ENCODE measurements at places on chromosomes 7 and 10.

DNA sequence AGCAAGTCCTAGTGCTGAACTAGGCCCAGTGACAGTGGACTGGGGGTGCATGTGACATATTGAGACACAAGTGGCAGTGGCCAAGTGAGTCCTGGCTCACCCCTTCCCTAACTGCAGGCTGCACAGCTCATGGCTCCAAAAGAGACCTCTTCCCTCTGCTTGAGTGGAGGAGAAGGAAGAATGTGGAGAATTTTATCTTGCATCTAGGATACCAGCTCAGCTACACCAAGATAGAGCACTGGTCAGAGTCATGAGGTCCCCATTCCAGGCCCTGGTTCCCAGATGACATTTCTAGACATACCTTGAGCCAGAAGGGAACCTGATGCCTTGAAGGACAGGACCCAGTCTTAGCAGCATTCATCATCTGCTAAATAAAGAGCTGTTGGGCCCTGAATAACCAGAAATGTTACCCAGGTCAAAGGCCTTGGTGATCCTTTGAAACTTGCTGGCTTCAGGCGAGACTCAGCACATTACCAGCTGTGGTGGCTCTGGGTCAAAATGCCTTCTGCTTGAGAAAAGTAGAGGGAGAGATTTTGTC is 114.5 kb downstream of the CDC14C start:
- no peak for DNase-seq

- no peak for DNase-seq
These were observed 23.2 kb upstream of the SDK1 start for GRCh38 chr7:3277604-3278572.

GRCh38 chr7:45176886-45177731 is 19.5 kb downstream of the RAMP3 start:
- no peak for DNase-seq

DNA sequence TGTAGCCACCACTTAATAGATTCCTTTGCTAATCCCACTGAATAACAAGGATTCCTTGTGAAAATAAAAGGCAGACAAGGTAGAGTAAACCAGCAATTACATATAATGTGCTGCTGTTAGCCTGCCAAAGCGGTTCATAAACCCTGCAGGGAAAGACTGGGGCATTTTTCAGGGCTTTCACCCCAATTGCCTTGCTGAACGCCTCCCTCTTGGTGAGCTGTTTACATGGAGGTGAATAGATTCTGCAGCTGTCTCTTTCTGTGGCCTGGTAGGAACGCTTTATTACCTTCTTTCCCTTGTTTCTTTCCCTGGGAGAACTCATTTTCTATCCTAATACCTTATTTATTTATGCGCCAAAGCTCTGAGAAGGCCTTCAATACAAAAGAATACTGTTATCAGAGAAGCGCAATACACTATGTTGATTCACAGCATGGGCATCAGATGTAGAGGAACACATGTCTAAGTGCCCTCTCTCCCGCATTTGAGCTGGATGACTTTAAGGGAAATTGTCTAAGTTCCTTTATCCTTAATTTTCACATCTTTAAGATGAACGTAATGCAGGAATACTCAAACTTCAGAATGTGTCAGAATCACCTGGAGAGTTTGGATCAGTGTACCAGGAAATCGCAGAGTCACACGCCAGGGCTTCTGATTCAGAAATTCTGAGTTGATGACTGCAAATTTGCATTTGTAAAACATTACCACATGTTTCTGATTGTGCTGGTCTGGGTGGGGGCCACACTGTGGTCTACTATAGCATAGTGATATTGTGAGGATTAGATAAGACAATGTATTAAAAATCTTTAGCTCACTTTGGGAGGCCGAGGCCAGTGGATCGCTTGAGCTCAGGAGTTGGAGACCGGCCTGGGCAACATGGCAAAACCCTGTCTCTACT is 1203.8 kb downstream of the SORCS3 start:
- no peak for DNase-seq

DNA sequence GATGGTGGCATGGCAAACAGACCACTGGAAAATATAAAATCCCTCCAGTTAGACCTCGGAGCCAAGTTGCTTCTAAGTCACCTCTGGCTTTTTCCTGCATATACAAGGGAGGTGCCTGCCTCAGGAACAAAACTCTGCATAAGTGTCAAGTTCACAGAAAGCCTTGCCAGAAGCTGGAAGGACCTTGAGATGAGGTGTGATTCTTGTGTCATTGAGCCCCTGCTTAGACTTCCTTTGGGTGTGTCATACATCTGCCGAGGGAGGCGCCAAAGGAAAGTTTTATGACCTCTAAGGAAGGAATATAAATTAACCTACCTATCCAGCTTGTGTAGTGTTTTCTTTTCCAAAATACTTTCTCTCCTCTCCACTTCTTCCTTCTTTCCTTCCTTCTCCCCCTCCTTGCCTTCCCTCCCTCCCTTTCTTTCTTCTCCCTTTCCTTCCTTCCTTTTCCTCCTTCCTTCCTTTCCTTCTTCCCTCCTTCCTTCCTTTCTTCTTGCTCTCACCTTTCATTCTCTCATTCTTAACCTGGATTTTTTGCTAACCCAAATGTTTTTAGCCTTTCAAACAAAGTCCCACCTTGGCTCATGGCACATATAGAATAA is 75.2 kb downstream of the TRIL start:
- no peak for DNase-seq

GRCh38 chr7:2511769-2512168 is 7.8 kb upstream of the LFNG start:
- no peak for DNase-seq

GRCh38 chr7:155815332-155816191 is 3.3 kb upstream of the SHH start:
- DNase-seq: no peak

DNA sequence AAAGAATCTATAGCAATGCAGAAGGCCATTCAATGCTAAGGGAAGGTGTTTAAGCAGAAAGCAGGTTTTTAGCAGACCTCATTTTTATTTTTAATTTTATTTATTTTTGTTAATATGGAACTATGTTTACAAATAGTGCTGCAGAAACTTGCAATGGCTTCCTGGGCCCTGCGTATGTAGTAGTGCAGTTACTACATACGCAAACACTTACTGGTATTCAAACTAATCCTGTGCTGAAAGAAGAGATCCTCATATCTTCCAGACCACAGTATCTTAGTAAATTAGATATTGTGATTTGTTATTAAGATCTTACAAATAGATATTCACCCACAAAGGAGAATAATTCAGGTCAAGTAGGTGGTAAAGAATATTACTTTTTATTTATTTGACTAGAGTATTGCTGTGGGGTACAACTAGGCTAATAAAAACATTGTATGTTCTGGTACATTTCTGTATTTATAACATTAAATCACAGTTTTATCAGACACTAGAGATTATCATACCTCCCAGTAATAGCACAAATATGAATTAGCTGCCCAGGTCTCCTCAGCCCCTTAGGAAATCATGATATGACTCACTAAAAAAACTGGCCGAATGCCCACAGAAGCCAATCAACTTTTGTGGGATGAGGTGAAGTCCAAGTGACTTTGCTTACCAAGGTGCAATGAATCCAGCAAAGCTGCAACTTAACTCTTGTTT is 57.6 kb downstream of the RNLS start:
- no peak for DNase-seq

- DNase-seq: no peak
These were observed 81.7 kb downstream of the NRP1 start for GRCh38 chr10:33252794-33253203.

- no peak for DNase-seq
These were observed 819 bp downstream of the TMED4 start for GRCh38 chr7:44580945-44581878.

- no peak for DNase-seq
These were observed 298.9 kb upstream of the HPS1 start for GRCh38 chr10:98745645-98746044.
